ENCODE measurements at places on chromosomes 5 and 9. TPM values are rescaled to one million over a fixed set of nuclear protein-coding genes. Genes with fewer than 3 reads are reported as not detected.

Gene SLC6A18
- not detected for polyA plus RNA-seq

Gene ORM2
- polyA plus RNA-seq = not detected

Gene FAM219A
- 9.2 TPM for polyA plus RNA-seq

Gene SIL1
- polyA plus RNA-seq = 40.8 TPM

Gene SPAG8
- polyA plus RNA-seq = 0.23 TPM

Gene TAF11L10
- polyA plus RNA-seq = not detected

Gene MYMK
- polyA plus RNA-seq = not detected

Gene LAMC3
- polyA plus RNA-seq = 0.01 TPM

Gene CHD1
- 11.6 TPM for polyA plus RNA-seq

Gene IFNW1
- polyA plus RNA-seq = not detected

Gene PCDHGB7
- polyA plus RNA-seq = 0.65 TPM

Gene OLFML2A
- 1.6 TPM for polyA plus RNA-seq

Gene FOXD4L3
- 0.05 TPM for polyA plus RNA-seq

Gene CYLC2
- polyA plus RNA-seq = not detected

Gene SOHLH1
- not detected for polyA plus RNA-seq

Gene C5orf58
- not detected for polyA plus RNA-seq

Gene TNC
- 22.2 TPM for polyA plus RNA-seq

Gene STOML2
- polyA plus RNA-seq = 176 TPM

Gene CTSL
- 131 TPM for polyA plus RNA-seq

Gene NACC2
- 6.7 TPM for polyA plus RNA-seq

Gene NKD2
- polyA plus RNA-seq = 0.02 TPM

Gene MYOT
- 0.75 TPM for polyA plus RNA-seq

Gene PRRC1
- 53.7 TPM for polyA plus RNA-seq

Gene CAMK2A
- polyA plus RNA-seq = 0.09 TPM

Gene ROPN1L
- 0.18 TPM for polyA plus RNA-seq

Gene CCNO
- polyA plus RNA-seq = 3.0 TPM

Gene GCNT4
- 1.4 TPM for polyA plus RNA-seq

Gene CPEB4
- 12.0 TPM for polyA plus RNA-seq

Gene RLN2
- polyA plus RNA-seq = 0.67 TPM

Gene SPATA6L
- 0.91 TPM for polyA plus RNA-seq

Gene PCDHGB4
- polyA plus RNA-seq = 3.3 TPM

Gene TMC1
- polyA plus RNA-seq = 0.06 TPM

Gene RALGDS
- 37.8 TPM for polyA plus RNA-seq

Gene RETREG1
- 5.2 TPM for polyA plus RNA-seq

Gene PRLR
- not detected for polyA plus RNA-seq

Gene JAKMIP2
- polyA plus RNA-seq = 0.12 TPM

Gene HTR1A
- not detected for polyA plus RNA-seq

Gene SLC34A3
- polyA plus RNA-seq = not detected

Gene TLR4
- polyA plus RNA-seq = 7.9 TPM

Gene CYSRT1
- polyA plus RNA-seq = 2.7 TPM

Gene TRAPPC13
- 11.6 TPM for polyA plus RNA-seq

Gene MEIKIN
- polyA plus RNA-seq = not detected

Gene TEX48
- not detected for polyA plus RNA-seq

Gene ARID3C
- polyA plus RNA-seq = not detected

Gene STKLD1
- 0.17 TPM for polyA plus RNA-seq

Gene MEGF10
- not detected for polyA plus RNA-seq

Gene MLANA
- not detected for polyA plus RNA-seq

Gene SEMA4D
- 0.71 TPM for polyA plus RNA-seq

Gene GTF2H2
- polyA plus RNA-seq = 8.4 TPM

Gene DNLZ
- polyA plus RNA-seq = 13.8 TPM

Gene MRPS2
- polyA plus RNA-seq = 193 TPM

Gene CDX1
- polyA plus RNA-seq = not detected

Gene SLC6A7
- polyA plus RNA-seq = not detected

Gene TAS2R1
- polyA plus RNA-seq = not detected

Gene DOK3
- 1.7 TPM for polyA plus RNA-seq

Gene THG1L
- polyA plus RNA-seq = 17.1 TPM

Gene ADAMTSL2
- not detected for polyA plus RNA-seq

Gene ODF2
- polyA plus RNA-seq = 12.5 TPM

Gene DIPK1B
- polyA plus RNA-seq = 0.33 TPM

Gene PCDHB14
- 0.37 TPM for polyA plus RNA-seq

All from mammary epithelial cell (primary cell).